B cell (primary cell): ENCODE measurements at places on chromosomes 12 and 14. TPM values are rescaled to one million over a fixed set of nuclear protein-coding genes. Genes with fewer than 3 reads are reported as not detected.

DNA sequence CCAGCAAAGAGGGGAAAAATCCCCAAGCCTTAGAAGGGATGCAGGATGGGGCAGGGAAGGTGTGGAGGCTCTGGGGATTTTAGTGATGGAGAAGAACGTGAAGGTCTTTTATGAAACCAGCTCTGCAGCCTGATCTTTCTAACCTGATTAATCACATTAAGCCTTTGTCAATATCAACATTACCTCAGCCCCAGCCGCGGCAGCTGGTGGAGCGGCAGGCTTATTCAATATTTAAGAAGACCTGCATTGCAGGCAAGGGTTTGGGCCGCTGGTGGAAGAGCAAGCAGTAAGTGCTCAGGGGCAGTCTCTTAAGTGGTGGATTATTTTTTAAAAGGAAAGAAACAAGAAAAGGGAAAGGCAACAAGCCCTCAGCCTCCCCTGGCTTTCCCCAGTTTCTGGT lies 16.6 kb downstream of the RPH3A start:
- no peaks in the 10 kb centered on the region for H3K36me3 ChIP-seq
- peaks cover 5% of the 10 kb centered on the region for H3K27me3 ChIP-seq
- no peak overlapping the region for H3K4me3 ChIP-seq
- H3K27ac ChIP-seq = no peak overlapping the region
- no peak for DNase-seq
- no peaks in the 10 kb centered on the region for H3K4me1 ChIP-seq

GRCh38 chr14:91374287-91374878 lies 43.2 kb downstream of the CCDC88C start:
- no peaks in the 10 kb centered on the region for H3K27me3 ChIP-seq
- peaks cover 84% of the 10 kb centered on the region for H3K4me1 ChIP-seq
- H3K27ac ChIP-seq = peak overlapping the region; percentile 80
- DNase-seq = peak; percentile 36
- H3K36me3 ChIP-seq = peaks cover 40% of the 10 kb centered on the region

- H3K27me3 ChIP-seq = no peaks in the 10 kb centered on the region
- no peaks in the 10 kb centered on the region for H3K36me3 ChIP-seq
- no peak for DNase-seq
- H3K4me1 ChIP-seq = no peaks in the 10 kb centered on the region
- no peak overlapping the region for H3K4me3 ChIP-seq
These were observed 87.5 kb downstream of the SPTB start for GRCh38 chr14:64792231-64792630.

GRCh38 chr12:6772331-6772695 lies at the start of gene LAG3:
Gene LAG3, plus strand, starts transcription at chr12:6772520. Its CDS starts 333 bp downstream, at chr12:6772853.
- no peak within 1 kb of the TSS for H3K27ac ChIP-seq
- no peak for DNase-seq
- no peak within 1 kb of the TSS for H3K4me3 ChIP-seq
- no peaks in the 10 kb centered on the region for H3K36me3 ChIP-seq
- H3K27me3 ChIP-seq = peaks cover 88% of the 10 kb centered on the region

- H3K4me3 ChIP-seq = no peak overlapping the region
- DNase-seq = no peak
- no peaks in the 10 kb centered on the region for H3K4me1 ChIP-seq
- H3K27me3 ChIP-seq = no peaks in the 10 kb centered on the region
These were observed 173.2 kb downstream of the BRMS1L start for GRCh38 chr14:35999294-35999693.

Gene HEATR5A
- polyA plus RNA-seq = 4.8 and 5.6 TPM in 2 replicates

Gene CCDC175
- not detected in 2 replicates for polyA plus RNA-seq

Gene OR2AP1
- polyA plus RNA-seq = not detected in 2 replicates

Gene HOXC5
- not detected in 2 replicates for polyA plus RNA-seq
